ENCODE measurements at places on chromosomes 6 and 20.

DNA sequence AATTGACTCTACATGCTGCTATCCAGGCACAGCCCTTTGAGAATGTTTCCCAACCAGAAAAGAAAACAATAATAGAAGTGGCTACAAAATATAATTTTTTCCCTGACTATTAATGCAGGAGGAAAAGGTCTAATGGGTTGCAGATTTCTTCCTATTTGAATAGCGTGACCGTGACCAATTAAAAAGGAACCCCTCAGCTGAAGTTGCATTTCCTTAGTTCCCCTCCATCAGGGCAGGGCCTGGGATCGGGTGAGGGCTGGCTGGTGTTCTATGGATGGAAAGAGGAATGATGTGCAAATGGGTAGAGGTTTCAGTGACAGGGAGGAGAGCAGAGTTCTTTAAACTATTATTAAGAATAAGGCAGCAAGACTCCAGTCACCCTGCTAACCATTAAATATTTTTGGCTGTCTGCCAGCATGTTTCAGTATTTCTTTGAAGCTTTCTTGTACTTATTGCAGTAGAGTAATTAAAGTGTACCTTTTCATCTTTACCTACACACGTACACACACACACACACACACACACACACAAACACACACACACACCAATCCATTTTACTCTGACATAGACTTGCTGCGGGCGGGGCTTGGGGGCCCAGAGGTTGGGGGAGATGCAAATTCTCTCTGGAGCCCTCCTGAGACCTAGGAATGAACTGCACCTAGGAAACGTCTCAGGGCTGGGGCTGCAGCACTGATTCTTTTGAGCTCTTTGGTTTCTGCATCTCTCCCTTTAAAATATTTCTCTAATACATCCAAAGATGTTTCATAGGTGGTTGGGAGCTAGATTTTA is 154.8 kb upstream of the SLC35B3 start:
- DNase-seq = no peak

GRCh38 chr6:42179945-42180313 is 6.8 kb downstream of the GUCA1A start:
- no peak for DNase-seq

GRCh38 chr6:11226005-11226404 is 6.5 kb downstream of the NEDD9 start:
- DNase-seq = no peak

DNA sequence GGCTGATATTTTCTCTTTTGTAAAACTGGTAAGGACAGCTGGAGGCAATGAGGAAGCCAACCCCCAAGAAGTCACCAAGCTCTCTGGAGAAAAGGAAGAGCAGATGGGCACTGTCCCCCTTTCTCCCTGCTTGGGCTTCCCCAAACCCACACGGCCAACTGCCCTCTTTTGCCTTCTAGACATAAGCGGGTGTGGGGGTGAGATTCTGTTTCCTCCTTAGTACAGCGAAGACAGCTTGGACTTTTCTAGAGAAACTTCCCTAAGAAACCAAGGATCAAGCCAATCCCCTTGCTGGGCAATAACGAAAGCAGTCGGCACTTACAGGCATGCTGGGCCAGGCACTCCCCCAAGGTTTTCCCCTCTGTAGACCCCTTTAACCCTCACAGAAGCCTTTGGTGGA is 110.3 kb downstream of the CDC5L start:
- DNase-seq = no peak

Data from posterior cingulate gyrus (tissue), 11 donors.